ENCODE measurements at places on chromosomes 3 and 15.

- no peak for DNase-seq
Observed at GRCh38 chr3:62238003-62238402, 135.3 kb downstream of the FEZF2 start.

GRCh38 chr3:170602556-170602955 is 16.7 kb upstream of the SLC7A14 start:
- no peak for DNase-seq

DNA sequence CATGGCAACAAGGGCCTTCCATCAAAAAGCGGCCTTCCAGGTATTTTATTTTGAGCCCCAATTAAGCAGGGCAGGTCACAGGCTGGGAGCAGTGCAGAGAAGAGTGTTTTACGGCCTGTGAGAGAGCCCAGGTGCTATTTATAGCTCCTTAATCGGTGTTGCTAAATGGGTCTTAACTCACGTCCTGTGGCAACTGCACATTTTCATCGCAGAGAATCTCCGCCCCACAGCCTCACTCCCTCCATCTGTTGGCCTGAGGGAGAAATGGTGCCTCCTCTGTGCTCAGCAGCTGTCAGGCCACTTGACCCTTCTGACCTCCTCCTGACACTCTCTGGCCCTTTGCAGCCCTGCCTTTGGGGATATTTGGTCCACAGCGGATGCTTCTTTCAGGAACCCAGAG is 58.6 kb downstream of the SPSB4 start:
- DNase-seq: no peak

- DNase-seq: no peak
Observed at GRCh38 chr3:32423956-32424557, 32.4 kb downstream of the CMTM7 start.

- no peak for DNase-seq
Observed at GRCh38 chr3:100546020-100546744, 53.8 kb downstream of the TMEM45A start.

DNA sequence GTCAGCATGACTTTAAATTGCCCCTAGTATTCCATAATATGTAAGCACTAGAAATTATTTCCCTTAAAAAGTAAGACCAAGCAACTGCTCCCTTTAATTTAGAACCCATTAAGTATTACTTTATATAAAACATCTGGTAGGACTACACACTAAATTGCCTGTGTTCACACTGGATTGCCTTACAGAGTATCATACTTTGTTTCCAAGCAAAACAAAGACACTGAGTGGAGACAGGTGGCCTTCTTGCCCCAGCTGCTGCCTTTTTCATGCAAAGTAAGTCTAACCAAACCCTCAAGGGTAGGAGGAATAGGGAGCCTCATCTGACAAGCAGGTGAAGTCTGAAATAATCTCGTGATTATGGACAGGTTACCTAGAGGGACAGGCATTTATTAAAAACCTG is 87.3 kb downstream of the PEX5L start:
- DNase-seq: no peak

- peak; percentile 10 for DNase-seq
Observed at GRCh38 chr3:126339466-126339865, 17.7 kb downstream of the KLF15 start.

DNA sequence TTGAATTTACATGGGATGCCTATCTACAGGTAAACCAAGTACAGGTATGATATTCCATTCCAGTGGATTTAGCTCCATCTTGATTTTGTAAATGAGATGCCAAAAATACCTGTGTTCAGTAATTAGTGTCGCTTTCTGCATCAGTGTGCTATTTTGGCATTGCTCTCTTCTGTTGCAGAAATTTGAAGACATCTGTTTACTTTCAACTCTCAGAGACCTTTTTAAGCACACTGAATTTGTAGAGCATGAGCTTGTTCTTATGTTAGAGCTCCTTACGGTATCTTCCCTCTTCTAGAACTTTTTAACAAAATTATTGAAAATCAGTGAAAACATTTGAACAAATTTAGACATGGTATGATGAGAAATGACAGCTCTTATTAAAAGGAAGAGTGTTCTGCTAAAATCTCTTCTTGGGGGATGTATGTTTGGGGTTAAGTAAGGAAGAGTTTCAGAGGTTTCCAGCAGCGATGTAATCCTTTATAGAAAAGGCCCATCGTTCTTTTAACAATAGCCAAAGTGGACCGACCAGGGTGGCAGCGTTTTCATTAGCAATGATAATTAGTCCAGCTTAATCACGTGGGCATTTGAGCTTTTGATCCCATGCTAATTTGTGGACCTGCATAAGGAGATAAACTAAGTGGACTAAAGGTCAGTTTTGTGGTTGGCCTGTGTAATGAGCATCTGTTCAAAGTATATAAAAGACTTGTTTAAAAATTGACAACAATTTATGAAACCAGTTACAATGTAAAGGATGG is 385.4 kb downstream of the PTPRG start:
- no peak for DNase-seq

Measured in mucosa of descending colon (tissue), 3 donors.